ENCODE measurements at places on chromosomes 3 and 15.

DNA sequence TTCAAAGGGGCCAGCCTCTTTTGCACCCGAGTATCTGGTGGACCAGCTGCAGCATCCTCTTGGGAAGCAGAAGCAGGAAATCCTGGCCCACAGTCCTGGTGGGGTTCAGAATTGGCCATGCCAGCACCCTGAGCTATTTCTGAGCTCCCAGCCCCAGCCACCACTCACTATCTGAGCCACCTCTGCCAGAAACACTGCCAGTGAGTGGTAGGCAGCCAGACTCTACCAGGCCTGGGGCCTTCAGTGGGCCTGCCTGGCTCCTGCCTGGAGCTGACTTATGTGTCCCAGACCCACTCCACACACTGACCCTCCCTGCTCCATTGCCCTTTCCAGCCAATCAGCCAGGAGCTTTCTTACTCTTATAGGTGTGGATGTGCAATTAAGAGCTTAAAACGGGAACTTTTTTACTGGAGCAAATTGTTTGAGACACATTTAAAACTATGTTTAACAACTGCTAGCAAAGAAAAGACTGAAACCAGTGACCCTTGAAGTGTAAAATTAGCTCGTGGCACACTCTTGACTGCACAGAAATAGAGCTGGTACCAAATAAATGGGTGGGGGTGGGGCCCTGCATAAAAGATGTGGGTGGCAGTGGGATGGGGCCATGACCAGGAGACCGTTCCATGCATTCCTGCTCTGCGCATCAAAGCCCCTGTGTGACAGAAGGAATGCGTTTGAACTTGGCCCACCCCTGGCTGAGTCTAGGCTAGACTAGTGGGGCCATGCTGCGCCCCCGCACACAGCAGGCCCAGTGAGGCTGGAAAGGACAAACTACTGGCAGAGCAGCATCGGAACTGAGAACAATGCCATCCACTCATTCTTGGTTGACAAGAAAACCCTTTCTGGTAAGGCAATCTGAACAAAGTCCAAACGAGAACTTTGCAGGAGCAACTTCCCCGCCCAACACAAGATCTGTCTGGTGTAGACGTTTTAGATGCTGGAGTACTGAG, 48.0 kb downstream of the CTNNB1 start:
- no peak for DNase-seq

- DNase-seq = no peak
Observed at GRCh38 chr15:91886878-91887277, 33.4 kb downstream of the SLCO3A1 start.

GRCh38 chr3:177194299-177194698, 3.0 kb downstream of the TBL1XR1 start:
- DNase-seq = no peak

DNA sequence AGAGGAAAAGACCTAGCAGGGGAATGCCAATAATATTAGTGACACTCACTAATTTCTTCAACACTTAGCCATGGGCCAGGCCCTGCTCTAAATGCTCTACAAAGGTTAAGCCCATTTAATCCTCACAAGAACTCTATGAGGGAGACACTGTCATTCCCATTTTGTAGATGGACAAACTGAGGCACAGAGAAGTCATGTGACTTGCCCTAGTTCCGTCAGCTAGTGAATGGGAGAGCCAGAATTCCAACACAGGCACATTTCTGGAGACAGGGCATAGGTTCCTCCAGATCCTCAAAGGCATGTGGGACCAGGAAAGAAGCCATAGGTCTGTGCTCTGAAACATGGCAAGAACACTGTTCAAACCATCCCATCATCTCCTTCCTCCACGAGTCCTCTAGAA, 31.5 kb downstream of the LOXL1 start:
- no peak for DNase-seq

GRCh38 chr3:4736284-4736861, 242.9 kb upstream of the BHLHE40 start:
- no peak for DNase-seq

- no peak for DNase-seq
Observed at GRCh38 chr3:194785315-194785714, 99.6 kb downstream of the FAM43A start.

DNA sequence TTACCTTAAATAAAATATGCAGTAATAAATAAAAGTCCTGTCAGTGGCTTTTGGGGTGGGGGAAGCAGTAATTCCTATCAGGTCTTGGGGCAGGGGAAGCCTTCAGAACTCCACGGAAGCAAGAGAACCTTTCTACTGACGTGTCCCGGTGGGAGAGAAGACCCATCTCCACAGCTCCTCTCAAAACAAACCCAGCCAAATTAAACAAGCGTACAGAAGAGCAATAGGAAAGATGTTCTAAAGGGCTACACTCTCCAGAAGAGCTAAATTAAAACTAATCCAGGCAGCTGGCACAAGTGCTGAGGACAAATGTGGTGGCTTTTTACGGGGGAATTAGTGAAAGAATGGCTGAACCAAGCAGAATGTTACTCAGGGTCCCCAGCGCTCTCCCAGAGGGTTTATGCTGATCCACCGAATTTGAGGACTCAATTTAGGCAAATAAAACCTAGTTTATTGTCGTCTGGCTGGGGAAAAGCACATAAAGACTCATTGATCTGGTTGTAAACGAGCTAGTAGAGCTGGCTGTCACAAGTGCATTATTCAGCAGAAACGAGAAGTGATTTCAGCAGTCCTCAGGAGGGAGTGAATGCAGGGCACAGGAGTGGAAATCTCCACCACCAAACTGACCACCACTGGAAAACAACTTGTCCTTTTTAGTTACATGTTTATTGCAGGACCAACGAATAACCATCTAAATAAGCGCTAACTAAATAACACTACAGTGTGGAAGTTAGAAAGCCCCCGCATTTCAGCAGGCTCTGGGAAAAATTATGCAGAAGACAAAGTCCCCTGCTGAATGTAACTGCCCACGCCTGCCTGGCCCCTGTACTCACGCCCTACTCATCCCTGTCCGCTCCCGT, 13.5 kb downstream of the BFSP2 start:
- no peak for DNase-seq
